ENCODE measurements at places on chromosomes 5 and 9. TPM values are rescaled to one million over a fixed set of nuclear protein-coding genes. Genes with fewer than 3 reads are reported as not detected.

- no peak for DNase-seq
These were observed 85.8 kb downstream of the GNAQ start for GRCh38 chr9:77945798-77946197.

GRCh38 chr9:113592876-113593575 is 129.5 kb downstream of the RGS3 start:
- no peak for DNase-seq

DNA sequence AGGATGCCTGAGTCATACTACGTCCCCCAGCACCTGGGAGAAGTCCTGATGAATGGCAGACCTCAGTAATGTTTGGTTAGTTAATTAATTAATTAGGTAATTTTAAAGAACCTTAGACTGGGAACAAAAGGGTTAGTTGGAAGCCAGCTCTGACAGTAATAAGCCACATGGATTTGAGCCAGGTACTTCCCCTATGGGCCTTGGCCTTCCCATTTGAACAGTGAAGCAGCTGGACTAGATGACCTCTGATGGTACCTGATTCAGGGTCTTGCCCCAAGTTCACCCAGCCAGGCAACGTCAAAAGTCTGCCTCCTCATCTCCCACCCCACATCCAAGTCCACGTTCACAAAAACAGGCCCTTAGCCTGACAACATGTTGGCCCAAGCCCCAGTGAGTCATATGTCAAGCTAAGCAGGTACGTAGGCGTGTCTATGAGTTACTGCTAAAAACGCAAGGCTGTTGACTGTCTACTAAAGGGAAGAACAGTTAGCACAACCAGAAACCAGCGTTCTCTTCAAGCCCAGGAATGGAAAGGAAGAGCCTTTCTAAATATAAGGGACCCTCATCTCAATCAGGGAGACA is 303.2 kb downstream of the ACTL7B start:
- no peak for DNase-seq

DNA sequence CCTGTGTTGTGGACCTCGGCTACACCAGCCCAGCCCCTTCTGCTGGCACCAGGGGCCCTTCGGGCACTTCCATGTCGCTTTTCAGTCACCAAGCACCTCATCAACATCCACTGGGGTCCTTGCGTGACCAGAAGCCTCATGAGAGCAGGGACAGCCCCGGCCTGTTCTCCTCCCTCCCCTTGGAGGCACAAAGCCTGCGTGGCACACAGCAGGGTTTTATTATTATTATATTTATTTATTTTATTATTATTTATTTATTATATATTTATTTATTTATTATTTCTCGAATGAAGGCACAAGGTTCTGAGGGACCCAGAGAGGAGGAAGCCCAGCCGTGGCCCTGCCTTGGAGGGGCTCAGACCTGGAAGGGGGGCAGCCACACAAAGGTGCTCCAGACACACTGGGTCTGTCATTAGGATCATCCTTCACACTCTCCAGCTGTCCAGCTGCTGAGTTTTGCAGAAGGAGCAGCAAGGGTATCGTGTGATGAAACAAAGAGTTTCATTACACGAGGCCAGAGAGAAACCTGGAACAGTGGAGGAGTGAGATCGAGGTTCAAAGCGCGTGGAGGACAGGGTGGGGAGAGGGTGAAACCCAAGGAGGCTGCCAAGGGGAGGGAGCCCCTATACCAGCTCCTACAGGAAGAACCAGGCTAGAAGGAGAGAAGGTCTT is 5.2 kb downstream of the VAV2 start:
- no peak for DNase-seq

Gene SPATA31A3
- total RNA-seq, result not detected

Gene TAF1L
- not detected for total RNA-seq

Gene TMEM252
- not detected for total RNA-seq

Gene DHFR
- total RNA-seq, result 42.7 TPM

Gene FAM153A
- total RNA-seq, result not detected

Gene ARHGEF39
- 5.9 TPM for total RNA-seq

Gene SPAAR
- not detected for total RNA-seq

Gene IFNA16
- not detected for total RNA-seq

Gene LTC4S
- not detected for total RNA-seq

Gene PAEP
- 41.1 TPM for total RNA-seq

Data from SK-MEL-5 (cell line).